ENCODE measurements at places on chromosomes 1 and 21.

DNA sequence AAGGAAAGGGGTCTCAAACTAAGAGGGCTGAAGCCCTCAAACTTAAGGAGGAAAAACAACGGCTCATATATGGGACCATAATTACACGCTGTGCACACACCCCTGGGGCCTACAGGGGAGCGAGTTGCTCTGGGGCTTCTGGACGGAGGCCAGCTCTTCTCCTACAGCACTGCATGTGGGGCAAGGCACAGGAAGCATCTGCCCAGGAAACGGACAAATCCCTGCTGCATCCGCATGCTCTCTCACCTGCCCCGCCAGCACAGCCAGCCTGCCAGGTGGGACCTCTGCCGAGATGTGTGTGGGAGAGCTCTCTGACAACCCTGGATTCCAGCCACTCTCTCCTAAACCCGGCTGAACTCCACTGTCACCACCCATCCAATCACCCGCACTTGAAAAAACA, 54.1 kb downstream of the MRPL37 start:
- DNase-seq: no peak

DNA sequence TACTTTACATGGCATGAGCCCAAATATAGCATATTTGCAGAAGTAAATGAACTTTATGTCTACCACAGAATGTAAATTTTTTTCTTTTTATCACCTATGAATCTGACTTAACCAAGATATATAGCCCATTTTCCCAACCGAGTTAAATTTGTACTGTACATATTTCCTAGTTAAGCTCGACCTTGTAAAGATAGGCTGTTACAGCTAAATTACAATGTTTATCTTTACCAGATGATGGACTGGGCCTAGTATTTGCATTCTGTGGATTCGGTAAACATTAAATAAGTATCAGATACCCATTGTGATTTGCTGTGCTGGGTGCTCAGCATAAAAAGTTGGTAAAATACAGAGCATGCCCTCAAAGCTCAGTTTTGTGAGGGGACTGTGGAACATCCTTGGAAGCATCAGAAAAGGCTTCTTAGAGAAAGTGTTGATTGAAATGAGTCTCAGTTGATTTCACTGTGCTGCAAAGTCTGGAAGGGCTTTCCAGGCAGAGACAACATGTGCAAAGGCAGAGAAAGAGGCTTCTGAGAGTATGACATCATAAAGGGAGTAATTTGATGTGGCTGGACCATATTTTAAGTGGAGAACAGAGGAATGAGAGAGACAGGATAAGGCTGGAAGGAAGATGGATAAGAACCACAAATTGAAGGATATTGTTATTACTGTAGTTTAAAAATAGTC, 27.4 kb downstream of the MORC3 start:
- no peak for DNase-seq

GRCh38 chr1:29356663-29357062, 120.3 kb downstream of the PTPRU start:
- no peak for DNase-seq

GRCh38 chr1:160124705-160125478, 9.3 kb downstream of the ATP1A2 start:
- no peak for DNase-seq

- DNase-seq: no peak
Measured at GRCh38 chr21:32748529-32748928, 20.7 kb upstream of the SYNJ1 start.

GRCh38 chr1:175078629-175079028, 11.0 kb downstream of the TNN start:
- no peak for DNase-seq

GRCh38 chr1:89837510-89837909, 16.7 kb downstream of the LRRC8D start:
- no peak for DNase-seq

- no peak for DNase-seq
Measured at GRCh38 chr1:8541961-8542521, 224.1 kb downstream of the SLC45A1 start.

GRCh38 chr1:55053265-55053954, 14.1 kb downstream of the PCSK9 start:
- no peak for DNase-seq

- DNase-seq: peak; percentile 66
Measured at GRCh38 chr1:230632273-230632873, 9.9 kb upstream of the COG2 start.

DNA sequence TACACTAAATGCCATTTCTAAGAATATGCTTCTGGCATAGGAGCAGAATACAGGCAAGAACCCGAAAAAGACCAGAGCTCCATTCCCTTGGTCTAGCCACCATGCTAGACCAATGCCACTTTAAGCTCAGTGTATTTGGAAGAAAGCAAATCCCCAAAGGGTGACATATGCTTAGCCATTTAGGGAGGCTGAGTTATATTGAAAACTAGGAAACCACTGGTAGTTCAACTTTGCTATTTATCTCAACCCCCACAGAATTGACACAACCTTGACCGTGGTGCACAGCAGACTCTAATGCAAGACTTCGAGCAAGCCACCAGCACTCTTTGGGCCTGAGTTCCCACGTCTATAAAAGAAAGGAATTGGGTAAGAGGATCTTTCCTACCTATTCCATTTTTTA, 167.9 kb downstream of the ADSS2 start:
- DNase-seq: no peak

GRCh38 chr1:64043288-64043687, 160.1 kb upstream of the UBE2U start:
- DNase-seq: no peak

- no peak for DNase-seq
Measured at GRCh38 chr1:55363268-55363667, 148.1 kb upstream of the USP24 start.

GRCh38 chr1:108758796-108759195, 12.3 kb downstream of the STXBP3 start:
- no peak for DNase-seq

DNA sequence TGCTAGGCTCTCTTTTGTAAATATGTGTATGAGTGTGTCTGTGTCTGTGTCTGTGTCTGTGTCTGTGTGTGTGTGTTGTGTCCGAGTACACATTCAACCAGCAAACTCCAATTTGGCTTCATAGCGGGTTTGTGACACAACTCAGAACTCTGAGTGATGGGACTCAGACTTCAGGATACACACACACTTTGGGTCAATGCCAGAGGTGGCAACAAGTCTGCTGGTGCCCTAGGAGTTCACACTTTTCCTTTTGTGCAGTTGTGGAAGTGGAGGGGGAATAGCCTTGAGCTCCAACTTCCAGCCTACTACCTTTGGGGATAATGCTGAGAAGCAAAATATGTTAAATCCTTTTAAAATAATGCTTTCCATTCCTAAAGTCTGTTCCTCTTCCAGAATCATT, 16.6 kb upstream of the TBX15 start:
- no peak for DNase-seq

DNA sequence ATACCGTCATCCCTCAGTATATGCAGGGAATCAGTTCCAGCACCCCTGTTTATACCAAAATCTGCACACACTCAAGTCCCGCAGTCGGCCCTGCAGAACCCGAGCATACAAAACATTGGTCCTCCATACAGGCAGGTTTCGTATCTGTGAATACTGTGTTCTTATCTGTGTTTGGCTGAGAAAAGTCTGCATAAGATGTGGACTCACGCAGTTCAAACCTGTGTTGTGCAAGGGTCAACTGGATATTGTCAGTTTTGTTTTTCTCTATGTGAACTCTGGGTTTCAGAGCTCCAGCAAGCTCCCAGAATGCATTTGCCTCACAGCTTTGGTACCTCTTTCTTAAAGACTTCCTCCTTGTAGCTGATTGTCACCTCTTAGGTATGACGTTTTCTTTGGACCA, 100.6 kb downstream of the NR5A2 start:
- DNase-seq: no peak

DNA sequence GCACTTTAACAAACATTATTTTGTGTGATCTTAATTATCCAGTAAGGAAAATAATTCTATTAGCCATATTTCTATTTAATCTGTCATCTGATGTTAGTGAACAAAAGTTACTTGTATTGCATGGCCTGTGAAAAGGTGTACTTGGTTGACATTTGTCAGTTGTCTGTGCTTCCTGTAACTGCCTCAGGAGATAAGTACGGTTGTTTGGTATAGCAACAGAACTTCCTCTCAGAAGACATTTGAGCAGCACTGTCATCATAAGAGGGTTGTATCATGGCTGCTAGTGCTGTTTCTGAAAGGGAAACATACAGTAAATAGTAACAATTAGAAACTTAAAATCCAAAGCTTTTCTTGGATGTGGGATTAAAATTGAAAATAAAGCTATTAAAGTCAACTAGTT, 3.4 kb downstream of the BLZF1 start:
- DNase-seq: no peak

DNA sequence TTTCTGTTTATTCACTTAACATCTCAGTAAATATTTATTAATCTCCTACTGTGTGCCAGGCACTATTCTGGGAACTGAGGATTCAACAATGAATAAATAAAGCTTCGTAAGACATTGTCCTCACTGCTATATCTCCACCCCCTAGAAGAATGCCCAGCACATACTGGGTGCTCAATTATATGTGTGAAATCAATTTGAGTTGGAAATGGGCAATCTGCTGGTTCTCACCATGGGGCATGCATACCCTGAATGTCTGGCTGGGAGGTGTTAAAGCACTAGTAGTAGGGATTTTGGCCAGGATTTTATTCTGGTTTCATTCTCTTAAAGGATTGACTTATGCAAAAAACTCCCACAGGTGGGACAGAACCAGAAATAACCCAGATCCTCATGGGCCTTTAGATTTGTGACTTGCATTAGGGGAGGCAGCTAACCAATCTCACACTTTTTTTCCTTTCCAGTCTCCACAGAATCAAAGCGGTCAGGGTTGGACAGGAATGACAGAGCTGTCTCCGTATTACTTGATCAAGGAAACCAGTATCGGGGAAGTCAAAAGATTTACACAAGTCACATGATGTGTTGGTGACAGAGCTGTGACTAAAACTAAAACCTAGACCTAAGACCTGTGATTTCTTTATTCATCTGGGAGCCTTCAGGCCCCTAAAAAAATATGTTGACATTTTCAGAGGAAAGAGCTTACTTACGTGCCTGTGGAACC, 12.8 kb downstream of the GFI1 start:
- DNase-seq: no peak

- DNase-seq: no peak
Measured at GRCh38 chr1:109508001-109508872, 1.3 kb downstream of the AMIGO1 start.

DNA sequence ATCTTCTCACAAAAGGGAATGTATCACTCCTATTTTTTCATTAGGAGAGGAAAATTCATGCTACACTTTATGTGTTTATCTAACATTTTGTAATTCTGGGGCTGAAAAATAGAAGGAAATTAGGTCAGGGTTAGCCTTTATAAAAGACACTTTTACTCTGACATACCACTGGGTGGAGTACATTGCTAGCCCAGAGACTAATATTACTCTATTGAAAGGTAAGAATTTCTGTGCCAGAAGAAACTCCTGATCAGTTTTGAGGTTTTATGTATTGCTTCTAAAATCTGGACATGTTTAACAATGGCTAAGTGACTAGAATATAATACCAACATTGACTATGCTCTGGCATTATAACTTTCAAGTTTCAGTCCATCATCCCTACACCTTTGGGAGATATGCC, 724.6 kb downstream of the USP25 start:
- peak; percentile 9 for DNase-seq

All from NAMALWA (cell line).